ENCODE measurements at places on chromosomes 13 and 19. TPM values are rescaled to one million over a fixed set of nuclear protein-coding genes. Genes with fewer than 3 reads are reported as not detected.

CD22 gene
- 0.63 TPM for total RNA-seq

DNA sequence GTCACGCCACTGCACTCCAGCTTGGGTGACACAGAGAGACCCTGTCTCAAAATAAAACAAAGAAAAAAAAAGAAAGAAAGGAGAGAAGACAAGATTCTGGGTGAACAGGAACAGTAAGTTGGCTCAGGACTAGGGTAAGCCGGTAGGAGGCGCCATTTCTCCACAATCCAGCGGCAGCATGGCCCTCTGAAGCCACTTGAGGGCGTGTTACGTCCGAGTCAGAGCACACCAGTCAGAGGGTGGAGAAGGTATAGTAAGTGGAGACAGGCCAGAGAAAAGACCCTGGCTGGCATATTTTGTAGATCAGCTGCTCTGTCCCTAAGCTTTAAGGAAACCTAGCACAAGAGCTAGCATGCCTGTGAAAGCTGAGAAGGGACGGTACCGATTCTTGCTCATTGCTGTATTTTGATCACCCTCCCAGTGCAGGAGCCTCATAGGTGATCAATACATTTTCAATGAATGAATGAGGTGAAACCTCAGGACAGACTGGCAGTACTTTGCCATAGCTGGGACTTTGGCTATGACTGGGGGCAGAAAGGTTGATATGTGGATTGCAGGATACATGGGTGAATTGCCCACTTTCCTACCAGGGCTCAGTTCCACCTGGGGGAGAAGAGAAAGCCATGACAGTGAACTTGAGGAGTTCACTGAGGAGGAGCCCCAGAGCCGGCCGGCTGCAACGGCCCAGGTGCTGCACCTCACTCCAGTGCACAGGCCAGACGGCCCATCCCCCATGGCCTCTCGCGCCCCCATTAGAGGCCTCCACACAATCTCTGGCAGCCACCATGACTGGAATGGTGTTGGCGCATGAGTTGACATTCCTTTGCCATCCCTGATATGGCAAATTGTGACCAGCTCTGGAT is 23.5 kb downstream of the POU2F2 start:
- peak; percentile 92 for DNase-seq

GRCh38 chr13:108963846-108964600 is 334.6 kb downstream of the MYO16 start:
- DNase-seq: no peak

DNA sequence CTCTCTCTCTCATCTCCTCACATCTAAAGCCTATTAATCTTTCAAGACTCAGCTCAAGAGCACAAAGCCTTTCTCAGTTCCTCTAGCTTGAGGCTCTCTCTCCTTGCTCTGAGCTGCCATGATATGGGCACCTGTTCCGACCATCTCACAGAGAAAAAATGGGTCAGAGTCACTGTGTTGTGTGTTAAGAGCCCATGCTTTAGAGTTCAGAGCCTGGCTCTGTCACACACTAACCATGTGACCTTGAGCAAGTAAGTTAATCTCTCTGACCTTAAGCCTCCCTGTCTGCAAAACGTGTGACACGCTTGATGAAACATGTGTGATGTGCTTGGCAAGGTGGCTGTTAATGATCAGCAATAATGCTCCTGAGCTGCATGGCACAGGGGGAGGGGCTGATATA is 245.2 kb downstream of the DLEU7 start:
- no peak for DNase-seq

DNA sequence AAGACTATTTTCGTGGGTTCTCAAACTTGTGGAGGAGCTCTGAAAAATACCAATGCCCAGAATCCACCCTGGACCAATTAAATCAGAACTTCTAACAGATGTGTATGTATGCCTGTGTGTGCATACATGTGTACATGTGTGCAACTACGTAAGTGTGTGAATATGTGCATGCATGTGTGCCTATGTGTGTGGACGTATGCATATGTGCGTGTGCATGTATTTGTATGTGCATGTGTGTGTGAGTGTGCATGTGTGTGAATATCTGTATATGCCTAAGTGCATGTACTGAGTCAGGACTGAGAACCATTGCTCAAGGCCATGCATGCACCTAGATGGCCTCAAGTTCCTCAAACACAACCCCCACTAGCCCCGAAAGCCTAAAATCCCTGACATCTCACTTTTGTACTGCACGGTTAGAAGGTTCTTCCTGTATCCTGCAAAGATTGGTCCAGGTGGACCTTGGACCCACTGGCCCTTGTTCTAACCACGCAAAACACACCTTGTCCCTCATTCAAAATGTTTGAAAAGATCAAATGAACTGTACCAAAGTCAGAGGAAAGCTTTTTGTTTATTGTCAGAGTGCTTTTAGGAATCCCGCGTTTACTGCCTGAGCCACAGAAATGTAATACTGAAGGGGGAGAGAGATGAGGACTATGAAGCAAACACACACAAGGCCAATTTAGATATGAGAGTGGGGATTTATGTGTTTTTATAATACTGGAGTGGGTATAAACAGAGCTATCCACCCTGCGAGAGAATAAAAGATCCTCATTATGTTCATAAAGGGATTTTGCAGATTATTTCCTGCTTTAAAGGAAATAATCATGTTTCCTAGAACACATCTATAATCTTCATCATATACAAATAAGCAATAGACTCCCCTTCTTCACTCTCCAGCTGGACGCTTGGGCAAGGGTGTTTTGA is 39.1 kb downstream of the LATS2 start:
- DNase-seq: no peak
